NCI-H146 (cell line): ENCODE measurements at places on chromosomes 3 and 15.

GRCh38 chr3:71086777-71087142 lies 496.8 kb downstream of the FOXP1 start:
- no peak for DNase-seq

DNA sequence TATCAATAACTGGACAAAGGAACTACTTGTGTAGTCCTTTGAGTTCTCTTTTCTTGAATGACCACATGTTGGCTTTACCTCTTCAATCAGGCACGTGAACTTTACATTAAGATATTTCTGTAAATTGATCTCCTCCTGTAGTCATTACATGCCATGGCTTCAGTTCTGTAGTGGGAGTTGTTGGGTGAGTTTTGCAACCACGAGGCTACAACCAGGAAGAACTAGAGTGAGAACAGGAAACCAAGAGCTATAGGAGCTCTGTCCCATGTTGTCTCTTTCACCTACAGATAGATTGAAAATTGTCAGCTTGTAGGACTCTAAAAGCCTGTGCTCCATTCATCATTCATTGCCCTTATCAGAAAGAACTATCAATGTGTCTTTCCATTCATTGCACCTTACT lies 2.0 kb downstream of the RSRC1 start:
- no peak for DNase-seq

DNA sequence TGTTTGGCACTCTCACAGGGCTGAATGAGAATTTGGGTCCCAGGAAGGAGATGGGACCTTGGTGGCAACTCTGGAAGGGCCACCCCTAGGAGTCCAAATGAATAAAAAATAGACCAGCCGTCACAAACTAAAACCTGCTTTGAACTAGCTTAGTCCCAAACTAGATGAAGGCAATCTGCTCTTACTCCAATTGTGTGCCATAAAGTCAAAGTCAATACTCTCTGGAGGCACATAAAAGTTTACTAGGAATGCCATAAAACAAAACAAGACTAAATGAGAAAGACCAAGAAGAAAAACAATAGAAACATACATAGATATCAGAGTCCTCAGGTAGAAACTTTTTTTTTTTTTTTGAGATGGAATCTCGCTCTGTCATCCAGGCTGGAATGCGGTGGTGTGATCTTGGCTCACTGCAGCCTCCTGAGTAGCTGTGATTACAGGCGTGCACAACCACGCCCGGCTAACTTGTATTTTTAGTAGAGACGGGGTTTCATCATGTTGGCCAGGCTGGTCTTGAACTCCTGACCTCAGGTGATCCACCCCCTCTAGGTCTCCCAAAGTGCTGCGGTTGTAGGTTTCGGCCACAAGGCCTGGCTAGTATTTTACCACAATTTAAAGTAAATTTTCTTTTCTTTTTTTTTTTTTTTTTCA lies 8.1 kb downstream of the GOLGA6L2 start:
- DNase-seq = no peak

GRCh38 chr15:35362195-35362829 lies 183.7 kb downstream of the DPH6 start:
- DNase-seq = no peak

- DNase-seq = no peak
These were observed 128.8 kb upstream of the CHRNA7 start for GRCh38 chr15:31901501-31901900.

- no peak for DNase-seq
These were observed 39.4 kb upstream of the PCSK6 start for GRCh38 chr15:101528917-101529299.

GRCh38 chr15:47688573-47689086 lies 28.7 kb upstream of the SEMA6D start:
- no peak for DNase-seq

DNA sequence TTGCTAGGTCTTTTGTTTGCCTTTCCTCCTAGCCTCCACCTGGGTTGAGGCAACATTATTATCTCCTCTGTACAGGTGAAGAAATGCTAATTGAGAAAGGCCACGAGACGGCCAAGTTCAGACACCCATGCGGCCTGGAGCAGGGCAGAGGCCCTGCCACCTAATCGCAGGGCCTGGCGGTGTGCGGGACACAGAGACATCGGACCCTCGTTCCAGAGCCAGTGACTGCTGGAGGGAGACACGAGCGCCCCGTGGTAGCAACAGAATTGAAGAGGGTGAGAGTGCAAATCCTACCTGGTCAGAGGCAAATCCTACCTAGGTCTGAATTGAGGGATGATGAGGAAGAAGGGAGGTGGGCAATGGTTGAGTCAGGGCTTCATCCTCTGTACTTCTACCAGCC lies 113.8 kb upstream of the MEF2A start:
- DNase-seq = no peak

DNA sequence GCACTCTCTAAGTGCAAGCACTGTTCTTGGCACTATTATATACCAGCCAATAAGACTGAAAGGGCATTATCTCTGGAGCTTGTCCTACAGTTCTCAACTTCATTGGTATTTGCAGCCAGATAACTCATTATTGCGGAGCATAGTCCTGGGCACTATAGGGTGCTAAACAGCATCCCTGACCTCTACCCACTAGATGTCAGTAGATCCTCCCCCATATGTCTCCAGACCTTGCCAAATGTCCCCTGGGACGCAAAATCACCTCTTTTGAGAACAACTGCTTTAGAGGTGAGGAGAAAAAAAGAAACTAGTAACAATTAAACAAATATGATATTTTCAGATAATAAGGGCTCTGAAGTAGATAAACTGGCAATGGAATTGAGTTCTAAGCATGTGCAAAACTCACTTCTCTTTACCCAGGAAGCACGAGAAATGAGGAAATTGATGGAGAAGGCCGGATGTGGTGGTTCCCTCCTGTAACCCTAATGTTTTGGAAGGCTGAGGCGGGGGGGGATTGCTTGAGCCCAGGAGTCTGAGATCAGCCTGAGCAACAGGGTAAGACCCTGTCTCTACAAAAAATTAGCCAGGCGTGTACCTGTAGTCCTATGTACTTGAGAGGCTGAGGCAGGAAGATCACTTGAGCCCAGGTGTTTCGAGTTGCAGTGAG lies 61.4 kb downstream of the FRMD4B start:
- no peak for DNase-seq

- peak; percentile 51 for DNase-seq
These were observed 1270.8 kb downstream of the ROBO1 start for GRCh38 chr3:78497021-78497420.

DNA sequence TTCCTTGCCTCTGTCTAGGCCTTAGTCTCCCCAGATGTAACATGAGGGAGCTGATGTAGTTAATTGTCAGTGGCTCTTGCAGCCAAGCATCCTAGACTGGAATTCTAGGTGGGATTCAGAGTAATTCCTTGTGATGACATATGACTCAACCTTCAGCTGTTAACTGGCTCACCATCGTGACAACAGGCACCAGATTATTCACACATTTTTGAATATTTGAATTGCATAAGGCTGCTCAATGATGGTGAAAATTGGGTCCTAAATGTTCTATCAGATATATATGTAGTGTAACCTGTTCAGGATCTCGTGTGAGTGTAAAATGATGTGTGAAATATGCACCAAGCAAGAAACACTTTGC lies 405.1 kb downstream of the LPP start:
- DNase-seq = no peak

DNA sequence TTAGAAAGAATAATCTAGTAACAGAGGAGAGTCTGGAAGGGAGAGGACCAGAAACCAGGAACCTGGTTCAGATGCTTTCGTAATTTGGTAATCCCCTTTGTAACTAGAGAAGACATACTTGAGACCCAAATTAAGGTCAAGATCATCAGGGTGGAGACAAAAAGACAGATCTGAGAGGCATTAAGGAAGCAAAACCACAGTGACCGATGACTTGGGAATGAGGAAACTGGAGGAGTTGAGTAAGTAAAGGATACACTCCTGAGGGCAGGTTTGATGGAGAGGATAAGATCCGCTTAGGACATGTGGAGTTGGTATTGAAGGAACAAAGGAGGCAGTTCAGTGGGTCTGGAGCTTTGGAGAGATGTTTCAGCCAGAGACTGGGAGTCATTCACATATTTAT lies 23.6 kb upstream of the BCL2A1 start:
- DNase-seq = no peak

DNA sequence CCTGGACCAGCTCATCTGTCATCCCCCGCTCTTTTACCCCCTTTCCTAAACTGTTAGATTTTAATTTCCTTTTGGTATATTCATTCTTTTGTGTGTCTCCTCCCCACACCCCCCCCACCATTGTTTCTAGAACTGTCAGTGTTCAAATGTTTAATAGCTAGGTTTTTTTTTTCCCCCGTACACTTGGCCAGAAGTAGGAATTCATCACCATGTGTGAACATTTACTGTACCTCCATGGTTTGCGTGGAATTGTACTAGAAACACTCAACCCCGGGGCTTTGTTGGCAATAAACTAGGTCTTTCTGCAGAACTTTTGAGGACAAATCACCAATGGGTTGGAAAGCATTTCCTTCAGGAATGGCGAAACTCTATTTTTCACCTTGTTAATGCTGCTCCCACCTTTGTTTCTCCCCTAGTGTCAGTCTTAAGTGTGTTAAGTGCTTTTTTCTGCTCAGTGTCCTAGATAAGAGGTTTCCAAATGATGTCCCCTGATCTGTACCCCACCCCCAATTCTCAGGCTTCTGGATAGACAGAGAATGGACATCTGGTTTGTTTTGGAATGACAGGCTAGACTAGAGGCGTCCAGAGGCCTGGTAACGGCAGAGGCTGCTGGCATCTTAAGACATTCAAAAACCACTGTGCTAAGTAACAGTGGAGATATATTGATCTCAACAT lies 76.8 kb downstream of the SMAD3 start:
- DNase-seq = no peak

GRCh38 chr3:110881069-110881468 lies 190.5 kb upstream of the NECTIN3 start:
- no peak for DNase-seq

GRCh38 chr3:8529181-8529637 lies 27.6 kb downstream of the LMCD1 start:
- no peak for DNase-seq

DNA sequence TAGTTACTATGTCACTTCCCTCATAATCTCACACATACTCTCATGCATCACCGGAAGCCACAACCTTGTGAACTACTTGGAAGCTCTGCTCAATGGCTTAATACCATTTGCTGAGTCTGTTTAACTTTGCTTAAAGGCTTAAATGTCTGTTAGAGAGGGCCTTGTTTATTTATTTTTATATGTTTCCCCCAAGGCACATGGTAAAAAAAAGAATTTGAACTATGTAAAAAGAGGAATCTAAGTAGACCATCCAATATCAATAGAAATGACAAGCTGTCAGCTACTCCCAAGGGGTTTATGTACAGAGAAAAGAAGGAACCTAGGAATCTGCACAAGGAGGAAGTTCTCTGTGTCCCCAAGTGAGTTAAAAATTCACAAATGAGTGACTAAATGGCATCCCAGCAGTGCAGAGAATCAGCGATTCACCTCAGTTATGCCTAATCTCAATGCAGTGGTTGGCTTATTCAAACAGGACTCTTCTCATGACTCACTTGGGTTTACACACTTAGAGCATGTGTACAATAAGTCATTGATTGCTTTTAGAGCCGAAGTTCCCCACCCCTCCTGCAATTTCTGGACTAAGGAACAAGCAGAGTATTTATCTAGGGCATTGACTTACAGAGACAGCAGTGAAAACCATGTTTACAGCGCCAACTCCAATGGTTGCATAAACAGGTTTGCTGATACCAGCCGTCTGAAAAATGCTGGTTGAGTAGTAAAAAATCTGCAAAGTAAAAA lies 24.4 kb downstream of the SLC2A2 start:
- no peak for DNase-seq

- DNase-seq = peak; percentile 36
These were observed 35.8 kb upstream of the SLC24A5 start for GRCh38 chr15:48084759-48085590.

DNA sequence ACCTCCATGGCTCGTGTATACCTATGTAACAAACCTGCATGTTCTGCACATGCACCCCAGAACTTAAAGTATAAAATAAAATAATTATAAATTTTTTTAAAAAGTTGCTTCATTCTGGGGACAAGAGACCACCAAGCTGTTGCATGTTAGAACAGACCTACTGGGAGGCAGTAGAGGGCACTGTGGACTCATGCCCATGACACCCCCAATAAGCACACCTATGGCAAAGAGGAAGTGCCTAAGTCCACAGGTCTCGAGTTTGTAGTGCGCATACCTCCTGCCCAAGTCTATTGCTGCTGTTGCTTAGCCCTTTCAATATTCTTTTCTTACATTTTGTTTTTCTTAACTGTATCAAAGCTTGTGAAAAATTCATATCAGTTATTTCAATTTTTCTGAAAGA lies 267.9 kb upstream of the THBS1 start:
- no peak for DNase-seq

- no peak for DNase-seq
These were observed 18.4 kb downstream of the GCSAM start for GRCh38 chr3:112114576-112115160.

GRCh38 chr15:69656271-69657030 lies 203.8 kb downstream of the RPLP1 start:
- DNase-seq = no peak

DNA sequence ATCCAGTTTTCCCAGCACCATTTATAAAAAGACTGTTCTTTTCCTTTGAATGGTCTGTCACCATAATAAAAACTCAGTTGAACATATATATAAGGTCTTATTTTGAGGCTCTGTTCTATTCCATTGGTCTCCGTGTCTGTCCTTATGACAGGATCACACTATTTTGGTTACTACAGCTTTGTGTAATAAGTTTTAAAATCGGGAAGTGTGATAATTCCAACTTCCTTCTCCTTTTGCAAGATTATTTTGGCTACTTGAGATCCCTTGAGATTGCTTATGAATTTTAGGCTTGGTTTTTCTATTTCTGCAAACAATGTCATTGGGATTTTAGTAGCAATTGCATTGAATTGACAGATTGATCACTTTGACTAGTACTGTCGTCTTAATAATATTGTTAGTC lies 35.7 kb downstream of the SACM1L start:
- DNase-seq = no peak

GRCh38 chr3:172258624-172259023 lies 189.6 kb downstream of the GHSR start:
- no peak for DNase-seq

GRCh38 chr3:65809641-65810150 lies 229.0 kb downstream of the MAGI1 start:
- no peak for DNase-seq
